Cortex of kidney (tissue), 1 donor: ENCODE measurements at places on chromosomes 11 and 22.

- no peak for DNase-seq
These were observed 1.0 kb upstream of the ADSL start for GRCh38 chr22:40345271-40345670.

DNA sequence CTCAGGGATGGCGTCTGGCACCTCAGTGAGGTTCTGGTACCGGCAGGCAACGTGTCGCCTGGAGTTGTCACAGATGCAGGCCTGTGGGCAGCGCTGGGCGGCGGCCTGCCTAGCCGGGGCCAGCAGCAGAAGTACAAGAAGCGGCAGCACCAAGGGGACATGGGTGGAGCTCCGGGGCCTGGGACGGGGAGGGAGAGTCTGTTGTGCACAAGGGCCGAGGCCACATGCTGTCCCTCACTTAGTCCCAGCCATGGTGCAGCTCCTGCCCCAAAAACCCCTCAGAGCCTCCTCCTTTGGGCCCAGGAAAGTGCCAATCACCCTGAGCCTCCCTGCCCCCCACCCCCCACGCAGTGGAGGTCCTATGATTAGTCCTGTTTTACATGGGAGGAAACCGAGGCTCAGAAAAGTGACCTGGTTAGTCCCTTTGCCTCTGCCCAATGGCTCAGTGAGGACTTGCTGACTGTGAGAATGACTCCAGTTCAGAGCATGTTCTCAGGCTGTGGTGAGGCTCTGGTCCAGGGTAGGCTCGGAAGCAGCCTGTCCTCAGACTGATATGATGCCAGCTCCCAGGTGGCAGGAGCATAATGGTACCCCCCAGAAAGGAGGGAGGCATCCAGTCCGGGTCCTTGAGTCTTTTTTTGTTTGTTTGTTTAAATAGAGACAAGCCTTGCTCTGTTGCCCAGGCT is 1.1 kb downstream of the CHADL start:
- no peak for DNase-seq

DNA sequence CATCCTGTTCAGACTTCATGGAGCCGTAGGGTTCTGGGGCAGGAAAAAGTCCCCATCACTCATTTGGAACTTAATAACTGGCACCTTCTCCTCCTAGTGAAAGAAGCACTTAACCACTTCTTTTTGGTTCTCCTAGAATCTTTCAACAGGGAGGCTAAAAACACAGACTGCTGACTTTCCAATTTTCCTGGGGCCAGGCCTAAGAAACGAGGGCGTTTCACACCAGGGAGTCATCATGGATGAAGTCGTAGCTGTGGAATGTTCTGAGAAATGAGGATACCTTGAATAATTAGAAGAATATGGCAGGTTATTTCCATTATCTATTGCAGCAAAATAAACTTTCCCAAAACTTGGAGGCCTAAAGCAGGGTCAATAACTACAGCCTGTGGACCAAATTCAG is 26.0 kb upstream of the API5 start:
- DNase-seq: no peak

DNA sequence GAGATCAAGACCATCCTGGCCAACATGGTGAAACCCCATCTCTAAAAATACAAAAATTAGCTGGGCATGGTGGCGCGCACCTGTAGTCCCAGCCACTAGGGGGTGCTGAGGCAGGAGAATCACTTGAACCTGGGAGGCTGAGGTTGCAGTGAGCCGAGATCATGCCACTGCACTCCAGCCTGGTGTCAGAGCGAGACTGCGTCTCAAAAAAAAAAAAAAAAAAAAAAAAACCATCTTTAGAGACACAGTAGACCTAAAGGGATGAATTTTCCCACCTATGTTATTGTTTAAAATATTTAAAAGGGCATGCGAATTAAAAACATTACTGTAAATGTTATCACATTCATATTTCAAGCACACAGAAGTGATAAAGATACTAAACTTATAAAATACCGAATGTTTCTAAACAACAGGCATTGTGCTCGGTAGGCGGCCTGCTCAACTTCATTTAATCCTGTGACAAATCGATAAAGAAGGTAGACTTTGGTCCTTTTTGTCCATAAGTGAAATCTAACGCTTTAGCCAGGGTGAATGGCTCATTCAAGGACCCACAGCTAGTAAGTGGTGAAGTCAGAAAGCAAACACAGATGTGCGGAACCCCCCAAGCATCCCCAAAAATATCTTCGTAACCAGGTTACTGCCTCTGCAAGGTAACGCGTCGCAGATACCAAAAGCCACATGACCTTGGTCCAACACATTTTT is 16.1 kb downstream of the NCAPD3 start:
- no peak for DNase-seq

DNA sequence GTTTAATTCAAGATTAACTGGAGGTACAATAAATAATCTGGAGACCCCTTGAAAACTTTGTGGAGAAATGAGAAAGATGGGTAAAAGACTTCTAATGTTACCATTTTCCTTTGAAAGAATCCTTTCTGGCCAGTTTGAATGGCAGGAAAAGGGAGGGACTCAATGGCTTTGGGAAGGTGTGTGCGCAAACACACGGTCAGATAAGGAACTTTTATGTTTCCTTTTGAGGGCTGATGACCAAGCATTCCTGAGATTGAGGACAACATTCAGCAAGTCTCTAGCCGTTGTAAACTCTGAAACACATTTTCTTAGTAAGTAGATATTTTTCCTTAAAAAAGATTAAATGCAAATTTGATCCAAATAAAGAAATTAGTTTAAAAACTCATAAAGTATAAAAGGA is 909.7 kb upstream of the TENM4 start:
- DNase-seq: no peak

- no peak for DNase-seq
These were observed 24.4 kb downstream of the SERGEF start for GRCh38 chr11:17988465-17988864.

DNA sequence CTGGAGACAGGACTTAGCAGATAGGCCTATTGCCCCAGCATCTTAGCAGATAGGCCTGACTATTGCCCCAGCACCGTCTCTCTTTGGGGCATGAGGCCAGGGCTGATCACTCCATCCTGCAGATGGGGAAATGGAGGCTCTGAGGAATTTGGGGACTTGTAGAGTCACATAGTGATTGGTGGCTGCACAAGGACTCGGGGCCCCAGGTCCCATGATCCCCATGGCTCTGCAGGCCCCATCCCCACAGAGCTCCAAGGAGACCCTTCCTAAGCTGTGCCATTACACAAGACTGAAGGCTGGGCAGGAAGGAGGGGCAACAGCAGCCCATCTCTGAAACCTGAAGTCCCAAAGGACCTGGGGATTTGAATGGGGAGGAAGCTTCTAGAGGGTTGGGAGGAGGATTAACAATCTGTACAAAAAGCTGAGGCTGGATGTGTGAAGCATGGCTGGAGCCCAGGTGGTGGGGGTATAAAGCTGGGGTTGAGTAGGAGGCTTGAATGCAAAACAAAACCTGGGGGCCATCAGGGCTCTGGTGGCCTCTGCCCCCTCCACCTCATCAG is 1.6 kb downstream of the ARAP1 start:
- DNase-seq: no peak

DNA sequence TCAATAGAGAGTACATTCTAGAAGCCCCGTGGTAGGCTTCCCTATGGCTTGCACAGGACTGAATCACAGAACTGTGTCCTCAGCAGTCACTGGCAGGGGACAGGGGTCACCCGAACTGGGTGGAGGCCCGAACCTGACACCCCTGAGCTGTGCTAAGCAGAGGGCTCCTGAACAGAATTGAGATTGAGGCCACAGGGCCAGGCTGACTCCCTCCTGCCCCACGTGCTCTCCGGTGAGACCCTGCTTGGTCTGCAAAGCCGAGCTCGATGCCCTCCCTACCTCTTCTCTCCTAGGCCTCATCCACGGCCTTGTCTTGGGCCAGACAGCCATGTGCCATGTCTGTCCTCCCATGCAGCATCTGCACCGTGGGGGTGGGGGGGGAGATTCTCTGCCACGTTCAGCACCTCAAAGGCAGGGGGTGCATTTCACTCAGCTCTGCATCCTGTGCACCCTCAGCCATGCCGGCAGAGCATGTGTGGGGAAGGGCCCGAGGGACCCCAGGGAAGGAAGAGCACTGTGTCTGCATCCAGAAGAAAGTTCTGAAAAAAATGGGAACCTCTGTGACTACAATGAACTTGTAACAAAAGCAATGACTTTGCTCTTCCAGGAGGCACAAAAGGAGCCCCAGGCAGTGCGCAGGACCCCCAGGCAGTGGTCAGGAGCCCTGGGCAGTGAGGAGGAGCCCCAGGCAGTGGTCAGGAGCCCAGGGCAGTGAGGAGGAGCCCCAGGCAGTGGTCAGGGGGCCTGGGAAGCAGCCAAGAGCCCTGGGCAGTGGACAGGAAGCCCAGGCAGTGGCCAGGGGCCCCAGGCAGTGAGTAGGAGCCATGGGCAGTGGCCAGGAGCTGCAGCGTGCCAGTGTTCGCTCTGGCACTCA is 76.7 kb upstream of the SEPTIN5 start:
- DNase-seq: no peak

GRCh38 chr11:41118521-41118920 is 340.9 kb downstream of the LRRC4C start:
- DNase-seq: no peak

DNA sequence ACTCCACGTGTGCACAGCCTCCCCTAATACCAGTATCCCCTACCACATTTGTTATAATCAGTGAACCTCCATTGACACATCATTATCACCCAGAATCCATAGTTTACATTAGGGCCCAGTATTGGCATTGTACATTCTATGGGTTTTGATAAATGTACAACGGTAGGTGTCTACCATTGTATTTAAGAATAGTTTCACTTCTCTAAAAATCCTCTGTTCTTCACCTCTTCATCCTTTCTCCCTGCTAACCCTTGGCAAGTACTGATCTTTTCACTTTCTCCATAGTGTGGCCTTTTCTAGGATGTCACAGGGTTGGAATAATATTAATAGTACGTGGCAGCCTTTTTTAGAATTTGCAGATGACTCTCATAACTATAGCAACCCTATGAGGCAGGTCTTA is 353.8 kb downstream of the DDX10 start:
- no peak for DNase-seq

- DNase-seq: no peak
These were observed 904.5 kb upstream of the API5 start for GRCh38 chr11:42407341-42407740.

DNA sequence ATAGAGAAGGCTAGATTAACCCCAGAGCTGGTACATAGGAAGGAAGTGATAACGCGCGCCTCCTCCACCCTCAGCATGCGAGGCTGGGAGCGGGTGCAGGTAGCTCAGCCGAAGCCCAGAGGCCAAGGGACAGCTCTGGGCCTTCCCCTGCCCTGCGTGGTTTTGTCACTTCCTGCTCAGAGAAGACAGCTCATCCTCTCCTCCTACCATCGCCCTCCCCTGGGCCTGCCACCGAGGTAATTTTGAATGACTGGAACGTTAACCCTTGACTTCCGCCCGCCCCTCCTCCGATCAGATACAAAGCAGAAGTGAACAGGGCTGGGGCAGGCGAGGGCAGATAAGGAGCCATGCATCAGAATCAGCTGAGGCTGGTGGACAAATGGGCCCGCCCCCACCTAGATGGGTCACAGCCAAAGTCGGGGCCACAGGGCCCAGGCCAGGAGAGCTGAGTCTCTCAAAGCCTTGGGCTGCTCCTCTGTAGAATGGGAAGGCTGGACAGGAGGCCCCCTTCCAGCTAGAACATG is 1.6 kb downstream of the RAC2 start:
- DNase-seq: no peak

GRCh38 chr11:30203850-30204249 is 27.0 kb upstream of the FSHB start:
- DNase-seq: no peak

DNA sequence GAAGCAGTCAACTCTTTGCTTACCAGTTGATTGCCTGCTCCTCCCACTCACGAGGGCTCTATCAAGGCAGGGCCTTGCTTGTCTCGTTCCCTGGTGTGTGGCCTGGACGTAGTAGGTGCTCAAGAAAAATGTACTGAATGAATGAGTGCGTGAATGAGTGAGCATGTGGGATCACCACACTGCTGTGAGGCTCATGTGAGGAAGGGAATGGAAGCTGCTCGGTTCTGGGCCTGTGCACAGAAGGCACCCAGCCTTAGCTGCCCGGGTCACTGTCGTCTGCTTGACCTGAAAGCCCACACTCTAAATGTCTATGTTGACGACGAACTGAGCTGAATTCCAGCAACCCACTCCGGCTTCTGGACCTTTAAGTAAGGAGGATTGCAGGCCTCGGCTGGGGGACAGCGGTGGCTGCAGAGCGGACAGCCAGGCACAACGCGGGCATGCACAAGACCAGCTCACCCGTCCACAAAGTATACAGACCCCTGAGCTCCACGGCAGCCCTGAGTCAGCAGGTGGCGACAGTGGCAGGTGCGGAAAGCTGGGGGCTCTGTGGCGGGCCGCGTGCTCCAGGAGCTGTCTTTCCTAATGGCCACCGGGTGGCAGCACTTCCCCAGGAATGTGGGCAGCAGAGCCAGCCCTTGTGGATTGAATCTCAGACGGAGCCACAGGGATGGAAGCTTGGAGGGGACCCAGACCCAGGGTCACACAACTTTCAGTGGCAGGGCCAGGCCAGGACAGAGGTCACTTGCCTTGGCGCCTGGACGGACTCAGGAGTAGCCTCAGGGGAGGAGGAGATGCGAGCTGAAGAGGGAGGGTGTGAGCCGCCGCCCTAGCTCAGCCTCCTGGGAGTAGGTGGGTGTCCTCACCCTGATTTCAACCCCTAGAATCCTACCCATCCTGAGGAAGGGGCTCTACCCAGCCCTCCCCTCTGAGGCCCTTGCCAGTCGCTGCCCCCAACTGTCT is 5.0 kb upstream of the PICK1 start:
- no peak for DNase-seq

GRCh38 chr11:79353706-79354105 is 87.1 kb downstream of the TENM4 start:
- DNase-seq: no peak

GRCh38 chr22:22210375-22210774 is 34.2 kb upstream of the VPREB1 start:
- no peak for DNase-seq

- DNase-seq: no peak
These were observed 435.6 kb downstream of the ETS1 start for GRCh38 chr11:128151780-128152179.

GRCh38 chr22:22167791-22168189 is 76.8 kb upstream of the VPREB1 start:
- DNase-seq: no peak

GRCh38 chr11:40987776-40988435 is 471.5 kb downstream of the LRRC4C start:
- DNase-seq: no peak

GRCh38 chr11:27281740-27282590 is 81.0 kb downstream of the CCDC34 start:
- no peak for DNase-seq

DNA sequence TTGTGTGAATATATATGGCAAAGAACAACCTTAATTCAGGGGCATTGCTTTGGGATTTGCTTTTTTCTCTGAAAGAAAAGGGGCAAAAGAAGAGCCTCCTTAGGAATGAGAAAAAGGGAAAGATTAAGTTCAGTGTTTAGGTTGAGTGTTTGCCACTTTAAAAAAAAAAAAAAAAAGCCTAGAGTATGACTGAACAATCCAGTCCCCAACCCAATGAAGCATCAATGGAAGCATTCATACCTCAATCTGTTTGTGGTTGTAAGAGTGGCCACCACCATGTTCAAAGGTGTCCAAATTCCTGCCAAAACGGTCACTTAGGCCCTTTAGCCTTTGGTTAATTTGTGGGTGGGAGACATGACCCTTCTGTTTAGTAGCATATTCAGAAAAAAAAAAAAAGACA is 260.6 kb downstream of the SOX6 start:
- no peak for DNase-seq
